Astrocyte (in vitro differentiated cells and primary cell): ENCODE measurements at places on chromosomes 6 and 20. TPM values are rescaled to one million over a fixed set of nuclear protein-coding genes. Genes with fewer than 3 reads are reported as not detected.
A peak's percentile ranks its signal among the peaks of the same experiment; 100 is the strongest.

DNA sequence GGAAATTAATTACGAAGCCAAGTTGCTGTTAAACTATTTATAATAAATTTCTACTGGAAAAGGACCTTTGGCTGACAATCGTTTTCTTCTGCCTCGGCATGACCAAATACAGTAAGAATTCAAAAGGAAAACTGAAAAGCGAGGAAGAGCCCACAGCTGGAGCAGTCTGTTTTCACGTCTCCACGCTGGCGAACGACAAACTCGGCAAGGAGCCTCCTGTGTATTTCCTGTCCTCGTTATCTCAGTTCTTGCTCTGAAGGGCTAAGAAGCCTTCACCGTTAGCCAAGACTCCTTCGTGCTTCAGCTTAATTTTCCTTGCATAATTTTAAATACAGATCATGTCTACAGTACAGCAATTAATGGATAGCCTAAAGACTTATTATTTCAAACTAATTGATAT lies 214.3 kb upstream of the PLCB4 start:
- DNase-seq, result peak; percentile 46

DNA sequence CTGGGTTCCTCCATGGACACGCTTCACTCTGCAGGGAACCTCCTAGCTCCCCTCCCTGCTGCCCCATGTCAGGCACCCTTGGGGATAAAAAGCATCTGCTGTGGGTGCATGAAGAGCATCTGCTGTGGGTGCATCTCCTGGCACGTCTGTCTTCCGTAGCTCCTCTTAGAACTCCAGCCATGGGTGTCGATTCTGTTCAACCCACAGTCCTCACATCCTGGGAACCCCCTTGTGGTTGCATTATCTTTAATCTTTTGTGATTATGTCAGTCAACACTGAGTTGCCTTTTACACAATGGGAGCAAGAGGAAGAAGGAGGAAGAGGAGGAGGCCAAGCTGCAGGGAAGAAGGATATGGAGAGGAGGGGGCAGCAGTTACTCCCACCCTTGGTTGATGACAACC lies 24.1 kb upstream of the CCR6 start:
- DNase-seq, result no peak

GRCh38 chr6:53130569-53131290 lies 17.9 kb downstream of the GCM1 start:
- DNase-seq, result no peak

- DNase-seq, result no peak
Measured at GRCh38 chr6:144485531-144485930, 200.4 kb downstream of the UTRN start.

GRCh38 chr6:11341867-11342266 lies 109.4 kb upstream of the NEDD9 start:
- DNase-seq, result peak; percentile 41

GSTA3 gene
- total RNA-seq, result not detected in 2 replicates

DNA sequence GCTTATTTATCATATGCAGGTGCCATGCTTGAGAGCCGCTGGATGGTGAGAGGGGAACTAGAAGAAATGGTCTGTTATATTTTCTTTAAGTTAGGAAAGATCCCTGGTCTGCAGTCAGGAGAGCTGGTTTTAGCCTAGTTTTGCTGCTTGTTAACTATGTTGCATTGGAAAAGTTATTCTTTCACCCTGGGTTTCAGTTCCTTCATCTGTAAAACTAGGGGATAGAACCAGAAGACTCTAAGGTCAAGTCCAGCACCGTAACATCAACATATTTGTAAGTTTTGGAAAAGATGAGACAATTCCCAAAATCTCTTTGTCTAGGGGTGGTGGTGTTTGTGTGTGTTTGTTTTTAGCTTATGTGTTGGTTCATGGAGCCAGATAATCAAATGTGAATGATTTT lies 304.0 kb downstream of the QKI start:
- no peak for DNase-seq

PROKR2 gene
- total RNA-seq, result not detected in 2 replicates

GRCh38 chr6:8218861-8219260 lies 116.5 kb upstream of the EEF1E1 start:
- no peak for DNase-seq

GINM1 gene
- 36.5 and 39.3 TPM in 2 replicates for total RNA-seq

- no peak for DNase-seq
Measured at GRCh38 chr20:62347445-62347844, 19.7 kb downstream of the LAMA5 start.

DNA sequence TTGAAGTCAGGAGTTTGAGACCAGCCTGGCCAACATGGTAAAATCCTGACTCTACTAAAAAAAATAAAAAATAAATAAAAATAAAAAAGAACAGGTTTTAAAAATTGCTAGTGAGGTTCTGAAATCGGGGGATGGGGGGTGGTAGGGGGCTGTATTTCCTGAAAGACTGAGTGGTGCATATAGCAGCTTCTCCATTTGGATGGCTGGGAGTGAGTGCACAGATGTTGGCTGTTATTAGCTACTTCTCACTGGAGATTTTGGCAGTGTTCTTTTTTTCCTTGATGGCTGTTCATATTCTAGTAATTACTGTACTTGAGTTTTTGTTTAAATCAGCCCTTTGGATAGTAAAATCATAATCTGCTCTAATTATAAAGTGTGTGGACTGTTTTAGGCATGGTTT lies 79.8 kb downstream of the RTN4IP1 start:
- no peak for DNase-seq

DNA sequence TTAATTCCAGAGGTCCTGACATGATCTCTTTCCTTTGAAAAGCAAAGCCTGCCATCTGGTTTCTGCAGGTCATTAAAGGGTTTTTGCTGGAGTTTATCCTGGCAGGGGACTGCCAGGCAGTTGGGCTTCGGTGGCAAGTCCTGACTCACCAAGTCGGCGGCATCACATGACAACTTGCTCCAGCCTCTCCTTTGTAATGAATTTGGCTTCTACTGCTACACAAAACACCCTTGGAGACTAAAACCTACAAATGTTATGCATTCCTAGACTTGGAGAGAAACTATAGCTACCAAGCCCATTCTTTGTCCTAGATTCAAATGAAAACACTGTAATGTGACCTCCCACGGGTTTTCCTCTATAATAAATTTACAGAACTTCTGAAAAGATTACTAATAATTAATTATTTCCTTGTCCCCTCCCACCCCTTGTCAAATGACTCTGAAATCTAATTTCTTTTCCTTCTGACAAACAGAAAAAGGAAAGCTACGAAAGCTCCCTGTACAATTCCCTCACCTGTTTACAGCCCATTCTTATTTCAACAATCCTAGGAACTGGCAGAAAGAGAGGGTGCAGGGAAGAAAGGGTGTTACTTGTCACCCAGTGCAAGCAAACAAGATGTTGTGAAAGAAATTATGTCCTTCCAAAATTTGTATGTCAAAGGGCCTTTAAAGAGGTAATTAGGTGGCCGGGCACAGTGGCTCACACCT lies 62.9 kb downstream of the QRSL1 start:
- DNase-seq, result peak; percentile 67

DNA sequence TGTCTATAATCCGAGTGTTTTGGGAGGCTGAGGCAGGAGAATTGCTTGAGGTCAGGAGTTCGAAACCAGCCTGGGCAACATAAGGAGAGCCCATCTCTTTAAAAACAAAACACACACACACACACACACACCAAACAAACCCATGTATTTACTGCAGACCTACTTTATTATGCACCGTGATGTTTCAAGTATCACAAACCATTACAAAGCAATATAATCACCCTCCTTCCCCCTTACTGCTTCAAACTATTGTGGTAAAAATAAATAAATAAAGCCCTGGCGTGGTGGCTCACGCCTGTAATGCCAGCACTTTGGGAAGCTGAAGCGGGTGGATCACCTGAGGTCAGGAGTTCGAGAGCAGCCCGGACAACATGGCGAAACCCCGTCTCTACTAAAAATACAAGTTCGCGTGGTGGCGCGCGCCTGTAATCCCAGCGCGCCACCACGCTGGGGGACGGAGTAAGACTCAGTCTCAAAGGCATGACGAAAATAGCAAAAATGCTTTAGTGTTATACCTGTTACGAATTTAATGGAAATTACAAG lies 1.5 kb downstream of the TBCC start:
- DNase-seq, result no peak

DNA sequence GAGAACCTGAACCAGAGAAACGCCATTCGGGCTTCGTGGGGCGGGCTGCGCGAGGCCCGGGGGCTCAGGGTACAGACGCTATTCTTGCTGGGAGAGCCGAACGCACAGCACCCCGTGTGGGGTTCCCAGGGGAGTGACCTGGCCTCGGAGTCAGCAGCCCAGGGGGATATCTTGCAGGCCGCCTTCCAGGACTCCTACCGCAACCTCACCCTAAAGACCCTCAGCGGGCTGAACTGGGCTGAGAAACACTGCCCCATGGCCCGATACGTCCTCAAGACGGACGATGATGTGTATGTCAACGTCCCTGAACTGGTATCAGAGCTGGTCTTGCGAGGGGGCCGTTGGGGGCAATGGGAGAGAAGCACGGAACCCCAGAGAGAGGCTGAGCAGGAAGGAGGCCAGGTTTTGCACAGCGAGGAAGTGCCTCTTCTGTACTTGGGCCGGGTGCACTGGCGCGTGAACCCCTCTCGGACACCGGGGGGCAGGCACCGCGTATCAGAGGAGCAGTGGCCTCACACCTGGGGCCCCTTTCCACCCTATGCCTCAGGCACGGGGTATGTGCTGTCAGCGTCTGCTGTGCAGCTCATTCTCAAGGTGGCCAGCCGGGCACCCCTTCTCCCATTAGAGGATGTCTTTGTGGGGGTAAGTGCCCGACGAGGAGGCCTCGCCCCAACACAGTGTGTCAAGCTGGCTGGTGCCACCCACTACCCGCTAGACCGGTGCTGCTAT lies 904 bp downstream of the B3GALT4 start:
- DNase-seq, result no peak

DNA sequence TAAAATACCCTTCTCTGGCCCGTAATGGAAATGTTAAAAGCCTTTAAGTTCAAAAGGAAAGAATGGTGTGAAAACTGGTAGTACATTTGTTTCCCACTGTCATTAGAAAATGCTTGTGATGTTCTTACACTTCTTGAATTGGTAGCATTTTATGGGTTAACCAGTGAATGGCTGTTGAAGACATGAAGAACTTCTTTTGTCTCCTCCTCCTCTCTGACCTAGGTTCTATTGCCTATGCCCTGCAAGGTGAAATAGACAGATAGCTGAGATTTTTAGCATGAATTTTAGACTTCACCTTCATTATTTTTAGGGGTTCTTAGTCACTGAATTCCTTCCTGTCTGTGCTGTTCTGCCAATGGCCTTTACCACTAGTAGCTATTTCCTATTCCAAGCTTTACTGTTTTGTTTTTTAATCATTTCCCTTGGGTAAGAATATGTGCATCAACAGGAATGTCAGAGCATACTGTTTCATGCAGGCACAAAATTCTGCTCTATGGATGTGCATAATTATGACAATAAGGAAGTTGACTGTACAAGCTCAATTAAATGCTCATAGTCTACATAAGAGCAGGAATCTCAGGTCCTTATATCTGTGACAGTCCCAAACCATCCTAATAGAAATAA lies 4.9 kb downstream of the TNFAIP3 start:
- no peak for DNase-seq

DNA sequence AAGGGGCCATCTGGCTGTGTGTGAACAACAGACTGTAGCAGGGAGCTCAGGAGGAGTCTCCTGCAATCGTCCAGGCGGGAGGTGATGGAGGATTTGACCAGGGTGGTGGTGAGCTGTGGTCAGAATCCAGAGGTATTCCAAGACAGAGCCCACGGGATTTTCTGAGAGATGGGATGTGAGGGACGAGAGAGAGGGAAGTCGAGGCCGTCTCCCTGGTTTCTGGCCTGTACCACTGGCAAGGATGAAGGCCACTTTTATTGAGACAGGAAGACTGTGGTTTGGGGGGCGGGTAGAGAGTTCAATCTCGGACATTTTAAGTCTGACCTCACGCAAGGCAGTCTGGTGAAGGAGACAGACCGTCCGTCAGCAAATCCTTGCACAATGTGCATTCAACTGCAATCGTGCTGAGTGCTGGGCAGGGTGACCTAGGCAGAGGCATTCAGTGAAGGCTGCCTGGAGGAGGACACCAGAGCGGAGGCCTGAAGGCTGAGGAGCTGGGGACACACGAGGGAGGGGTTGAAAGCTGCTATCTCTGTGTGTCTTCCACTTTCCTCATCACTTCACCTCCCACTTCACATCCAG lies 53.9 kb downstream of the PREX1 start:
- DNase-seq, result no peak

SIRPD gene
- not detected in 2 replicates for total RNA-seq

CCN2 gene
- total RNA-seq, result 1,138 and 1,253 TPM in 2 replicates

GRCh38 chr6:37302086-37302686 lies 44.2 kb upstream of the TMEM217 start:
- DNase-seq, result no peak

DNA sequence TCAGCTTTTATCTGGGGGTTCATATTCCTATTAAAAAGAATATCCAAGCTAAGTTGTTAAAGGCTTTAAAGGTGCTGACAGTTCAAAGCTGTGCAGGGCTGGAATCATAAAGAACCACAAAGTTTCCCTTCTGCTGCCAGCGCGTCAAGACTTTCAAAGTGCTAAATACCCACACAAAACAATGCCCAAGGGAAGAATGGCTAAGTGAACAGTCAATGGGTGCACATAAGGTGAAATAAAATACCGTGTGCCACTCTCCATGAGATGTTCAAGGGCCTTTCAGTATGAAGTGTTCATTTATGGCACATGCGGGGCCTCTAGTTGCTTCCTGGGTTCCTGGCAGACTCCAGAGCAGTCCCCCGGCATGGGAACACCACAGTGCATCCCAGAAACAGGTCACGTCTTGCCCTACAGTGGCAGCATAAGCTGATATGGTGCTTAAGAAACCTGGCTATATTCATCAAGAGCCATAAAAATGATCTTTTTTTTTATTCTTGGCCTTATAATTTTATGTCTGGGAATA lies 14.1 kb downstream of the TXNDC5 start:
- DNase-seq, result no peak

BPIFA3 gene
- total RNA-seq, result not detected in 2 replicates

SAPCD1 gene
- 0.72 and 1.2 TPM in 2 replicates for total RNA-seq

TMEM217 gene
- total RNA-seq, result 7.3 and 8.2 TPM in 2 replicates

DNA sequence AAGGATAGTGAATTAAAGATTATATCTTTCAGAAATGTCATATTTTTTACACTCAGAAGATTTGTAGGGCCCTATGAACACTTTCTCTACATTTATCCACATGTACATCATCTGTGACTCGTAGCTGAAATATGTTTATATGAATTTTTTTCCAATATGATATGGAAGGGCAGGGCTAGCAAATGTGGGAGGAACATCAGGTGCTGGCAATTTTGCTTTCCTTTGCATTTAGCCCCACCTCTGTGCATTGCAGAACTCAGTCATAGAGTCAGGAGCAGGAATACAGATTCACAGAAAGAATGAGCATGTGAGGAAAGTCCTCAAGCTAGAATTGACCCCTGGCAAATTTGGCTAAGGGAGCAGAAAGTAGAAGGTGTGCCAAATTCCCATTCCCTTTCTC lies 129.9 kb downstream of the CRYBG1 start:
- no peak for DNase-seq

OR11A1 gene
- total RNA-seq, result not detected in 2 replicates

SIRPA gene
- total RNA-seq, result 35.5 and 52.4 TPM in 2 replicates

KCNK5 gene
- 0.14 and 0.17 TPM in 2 replicates for total RNA-seq

SAMD10 gene
- total RNA-seq, result 2.7 and 4.3 TPM in 2 replicates

DNA sequence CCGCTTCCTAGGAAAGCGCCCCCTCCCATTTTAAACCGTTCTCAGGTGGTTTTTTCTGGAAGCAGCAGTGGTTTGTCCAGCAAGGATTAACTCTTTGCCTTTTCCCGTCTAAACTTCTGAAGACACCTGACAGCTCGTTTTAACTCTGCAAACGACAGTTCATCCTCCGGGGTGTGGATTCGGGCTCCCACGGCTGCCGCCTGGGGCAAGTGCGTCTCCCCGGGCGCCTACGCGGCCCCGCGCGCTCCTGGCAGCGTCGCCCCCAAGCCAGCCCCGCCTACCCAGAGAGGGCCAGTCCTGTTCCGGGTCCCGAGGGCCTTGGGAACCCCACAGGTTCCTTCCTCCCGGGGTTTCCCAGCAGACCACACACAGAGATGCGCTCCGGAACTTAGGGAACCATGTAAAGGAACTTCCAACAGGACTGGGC lies 54.4 kb downstream of the PRR18 start:
- DNase-seq, result no peak
